Dorsolateral prefrontal cortex (tissue), 122 donors: ENCODE measurements at places on chromosomes 13 and 19.
A peak's percentile ranks its signal among the peaks of the same experiment; 100 is the strongest.

GRCh38 chr13:27619093-27619727, 1.1 kb downstream of the LNX2 start:
- DNase-seq: no peak

- DNase-seq: no peak
Measured at GRCh38 chr19:38047049-38047438, 140.0 kb downstream of the SIPA1L3 start.

- no peak for DNase-seq
Measured at GRCh38 chr19:2164020-2164998, 576 bp downstream of the DOT1L start.

- DNase-seq: no peak
Measured at GRCh38 chr19:9883764-9884163, 48.6 kb downstream of the PIN1 start.

DNA sequence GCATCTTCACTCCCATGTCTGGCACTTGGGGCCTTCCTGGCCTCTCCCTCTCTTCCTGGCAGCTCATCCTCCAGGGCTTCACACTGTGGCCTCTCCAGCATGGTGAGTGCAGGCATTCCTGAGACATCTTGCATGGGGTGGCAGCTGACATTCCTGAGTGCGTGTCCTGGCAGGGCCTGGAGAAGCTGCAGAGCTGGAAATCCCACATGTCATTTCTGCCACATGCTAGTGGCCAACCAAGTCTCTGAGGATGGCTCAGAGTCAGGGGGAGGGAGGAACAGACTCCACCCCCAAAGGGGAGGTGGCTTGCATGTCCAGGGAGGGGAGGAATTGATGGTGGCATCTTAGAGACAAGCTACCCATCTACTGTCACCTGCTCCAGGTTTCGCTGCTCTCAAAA, 41.6 kb upstream of the AMER2 start:
- no peak for DNase-seq

DNA sequence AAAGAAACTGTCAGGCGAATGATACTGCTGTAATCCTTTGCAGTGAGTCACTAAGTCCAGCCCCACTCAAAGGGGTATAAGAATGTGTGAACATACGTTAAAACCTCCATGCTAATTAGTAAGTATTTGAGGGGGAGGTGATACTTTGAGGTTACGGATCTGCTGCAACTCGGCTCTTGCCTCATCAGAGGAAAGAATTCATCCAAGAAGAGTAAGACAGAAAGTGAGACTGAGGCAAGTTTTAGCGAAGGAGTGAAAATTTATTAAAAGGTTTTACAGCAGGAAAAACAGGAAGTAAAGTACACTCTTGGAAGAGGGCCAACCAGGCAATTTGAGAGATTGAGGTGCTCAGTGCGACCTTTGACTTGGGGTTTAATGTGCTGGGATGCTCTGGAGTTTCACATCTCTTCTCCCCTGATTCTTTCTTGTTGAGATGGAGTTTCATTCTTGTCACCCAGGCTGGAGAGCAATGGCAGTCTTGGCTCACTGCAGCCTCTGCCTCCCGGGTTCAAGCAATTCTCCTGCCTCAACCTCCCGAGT, 9.8 kb downstream of the CLEC4M start:
- no peak for DNase-seq

DNA sequence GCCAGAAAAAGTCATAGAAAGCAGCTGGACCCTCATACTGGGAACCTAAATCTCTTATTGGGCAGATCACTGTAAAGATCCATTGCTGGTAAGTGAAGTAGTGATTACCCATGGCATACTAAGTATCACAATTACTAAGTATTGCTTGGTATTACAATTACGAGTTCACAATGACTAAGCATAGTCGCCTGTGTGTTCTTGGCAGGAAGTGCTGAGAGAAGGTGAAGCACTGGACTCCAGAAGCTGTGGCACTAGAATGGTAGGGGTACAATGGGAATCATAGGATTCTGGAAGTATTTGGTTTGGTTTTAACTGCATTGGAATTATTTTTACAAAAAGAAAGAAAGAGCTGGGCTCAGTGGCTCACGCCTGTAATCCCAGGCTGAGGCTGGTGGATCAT, 20.3 kb downstream of the LGALS16 start:
- DNase-seq: no peak

DNA sequence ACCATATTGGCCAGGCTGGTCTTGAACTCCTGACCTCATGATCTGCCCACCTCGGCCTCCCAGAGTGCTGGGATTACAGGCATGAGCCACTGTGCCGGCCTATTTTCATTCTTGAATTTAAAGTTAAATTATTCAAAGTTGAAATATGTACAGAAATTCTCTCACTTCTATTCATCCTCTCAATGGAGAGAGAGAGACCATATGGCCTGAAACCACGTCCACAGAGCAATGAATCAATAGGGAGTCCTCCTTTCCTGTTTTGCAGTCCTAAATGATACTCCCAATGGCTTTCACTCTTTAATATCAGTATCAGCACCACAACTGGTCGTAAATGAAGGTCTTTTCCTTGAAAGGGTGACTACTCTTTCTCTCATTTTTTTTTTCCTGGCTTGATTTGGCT, 30.5 kb upstream of the KCTD4 start:
- DNase-seq: no peak

GRCh38 chr13:112052213-112052612, 14.7 kb upstream of the SOX1 start:
- no peak for DNase-seq

DNA sequence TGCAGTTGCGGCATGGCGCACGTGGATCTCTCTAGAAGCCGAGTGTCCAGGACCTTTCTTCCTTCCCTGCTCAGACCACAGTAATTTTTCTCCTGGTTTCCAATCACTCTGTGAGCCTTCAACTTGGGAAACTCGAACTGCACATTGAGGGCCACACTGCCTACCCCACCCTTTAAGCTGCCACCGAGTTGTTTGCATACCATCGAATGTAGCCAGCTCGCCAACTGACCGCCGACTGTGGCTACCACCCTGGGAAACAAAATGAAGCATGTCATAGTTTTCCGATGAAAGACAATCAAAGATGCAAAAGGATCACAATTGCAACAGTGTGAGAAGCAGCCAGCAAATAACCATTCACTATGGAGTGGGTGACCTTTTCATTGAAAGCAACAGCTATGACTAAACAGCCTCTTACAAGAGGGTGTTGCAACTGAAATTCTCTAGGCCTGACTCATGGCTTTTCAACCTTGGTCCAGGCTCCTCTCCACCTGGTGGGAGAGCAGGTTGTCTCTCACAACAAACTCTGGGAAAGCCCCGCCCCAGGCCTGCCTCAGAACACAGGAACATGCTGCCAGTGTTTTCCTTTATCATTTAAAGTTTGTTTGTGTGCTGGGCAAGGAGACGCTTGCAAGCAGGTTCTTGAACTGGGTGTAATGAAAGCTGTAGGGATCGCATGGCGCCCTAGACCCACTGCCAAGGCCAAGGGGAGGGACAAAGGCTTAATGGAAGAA, 141.7 kb upstream of the SERP2 start:
- DNase-seq: no peak

GRCh38 chr13:106593132-106593531, 25.2 kb upstream of the ARGLU1 start:
- DNase-seq: no peak

DNA sequence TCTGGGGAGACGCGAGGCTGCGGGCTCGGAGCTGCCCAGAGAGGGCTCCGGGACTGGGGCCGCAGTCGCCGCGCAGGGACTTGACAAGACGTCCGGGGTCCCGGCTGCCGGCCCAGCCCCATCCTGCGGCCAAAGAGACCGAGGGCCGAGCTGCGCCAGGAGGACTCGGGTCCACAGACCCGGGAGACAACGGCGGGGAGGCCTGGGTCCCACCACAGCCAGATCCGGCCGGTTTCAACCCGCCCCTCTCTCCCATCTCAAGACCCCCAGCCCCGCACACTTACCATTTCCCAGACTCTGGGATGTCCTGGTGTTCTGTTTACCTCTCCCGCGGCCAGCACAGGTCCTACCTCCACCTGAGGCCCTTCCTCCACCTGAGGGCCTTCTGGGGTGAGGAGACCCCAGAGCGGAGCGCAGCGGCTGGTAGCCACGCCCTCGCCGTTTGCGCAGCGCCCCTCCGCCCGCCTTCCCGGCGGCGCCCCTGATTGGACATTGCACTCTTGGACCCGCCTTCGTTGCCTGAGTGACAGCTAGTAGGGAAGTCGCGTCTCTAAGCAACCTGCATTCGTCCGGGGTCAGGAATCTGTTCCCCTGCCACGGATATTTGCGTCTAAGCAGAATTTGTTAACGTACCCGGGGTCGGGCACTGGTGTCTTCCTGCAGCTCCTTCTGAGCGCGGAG, at the start of gene ZNF709:
ZNF709 (minus strand) TSS at position 446 of the 681 bp plus-strand sequence; CDS start at position 287, 159 bp downstream.
- peak; percentile 94 for DNase-seq

- DNase-seq: no peak
Measured at GRCh38 chr13:78160793-78161192, 242.2 kb upstream of the EDNRB start.

GRCh38 chr13:102869948-102870676, 24.3 kb downstream of the ERCC5 start:
- no peak for DNase-seq

DNA sequence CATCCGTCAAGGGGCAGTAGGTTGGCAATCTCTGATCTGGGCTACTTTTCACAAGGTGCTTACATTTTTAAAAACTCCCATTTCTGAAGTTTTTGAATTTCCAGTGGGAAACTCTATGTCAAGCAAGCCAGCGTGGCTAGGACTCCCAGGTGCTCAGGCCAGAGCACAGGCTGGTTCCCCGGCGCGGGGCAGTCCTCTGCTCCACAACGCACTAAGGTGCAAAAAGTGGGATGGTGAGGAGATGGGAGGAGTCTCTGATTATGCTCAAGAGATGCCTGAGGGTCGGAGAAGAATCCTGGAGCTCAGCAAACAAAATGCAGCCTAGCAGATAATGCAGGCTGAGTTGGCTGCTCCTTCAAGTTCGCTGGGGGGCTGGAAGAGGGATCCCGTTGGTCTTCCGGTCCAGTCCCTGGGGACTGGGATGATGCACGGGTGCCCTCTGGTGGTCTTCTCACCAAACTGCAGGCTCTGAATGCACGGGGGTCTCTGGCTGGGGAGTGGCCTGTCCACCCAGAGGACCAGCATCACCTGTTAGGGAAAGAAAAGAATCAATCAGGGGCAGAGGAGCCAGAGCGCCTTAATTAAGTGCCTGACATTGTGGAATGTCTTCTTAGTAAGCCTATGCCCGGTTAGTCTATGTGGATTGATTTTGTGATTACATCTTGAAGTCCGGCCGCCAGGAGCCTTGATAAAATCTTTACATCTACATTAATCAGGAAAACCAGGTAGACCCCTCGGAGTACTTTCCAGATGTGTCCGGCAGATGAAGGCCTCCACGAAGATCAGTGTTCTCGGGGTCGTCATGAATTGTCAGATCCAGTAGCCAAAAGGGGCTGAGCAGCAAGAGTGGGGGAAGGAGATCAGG, 244.4 kb upstream of the MAB21L1 start:
- DNase-seq: peak; percentile 75

GRCh38 chr19:591099-591958, 1.6 kb downstream of the HCN2 start:
- no peak for DNase-seq

DNA sequence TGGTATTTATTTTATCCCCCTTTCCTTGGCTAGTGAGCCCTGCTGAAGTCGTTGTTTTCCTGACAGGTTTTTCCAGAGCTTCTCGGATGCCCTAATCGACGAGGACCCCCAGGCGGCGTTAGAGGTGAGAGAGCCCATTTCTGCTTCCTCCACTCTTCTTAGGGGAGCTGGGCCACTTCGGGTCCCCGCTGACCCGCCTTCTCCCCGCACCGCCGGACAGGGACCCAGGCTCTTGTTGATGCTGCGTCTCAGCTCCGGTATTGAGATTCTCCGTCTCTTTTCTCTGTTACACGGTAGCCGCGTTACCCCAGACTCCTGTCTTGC, 306 bp downstream of the SUGT1 start:
- DNase-seq: no peak

GRCh38 chr13:45658586-45659235, 43.2 kb upstream of the ERICH6B start:
- no peak for DNase-seq

DNA sequence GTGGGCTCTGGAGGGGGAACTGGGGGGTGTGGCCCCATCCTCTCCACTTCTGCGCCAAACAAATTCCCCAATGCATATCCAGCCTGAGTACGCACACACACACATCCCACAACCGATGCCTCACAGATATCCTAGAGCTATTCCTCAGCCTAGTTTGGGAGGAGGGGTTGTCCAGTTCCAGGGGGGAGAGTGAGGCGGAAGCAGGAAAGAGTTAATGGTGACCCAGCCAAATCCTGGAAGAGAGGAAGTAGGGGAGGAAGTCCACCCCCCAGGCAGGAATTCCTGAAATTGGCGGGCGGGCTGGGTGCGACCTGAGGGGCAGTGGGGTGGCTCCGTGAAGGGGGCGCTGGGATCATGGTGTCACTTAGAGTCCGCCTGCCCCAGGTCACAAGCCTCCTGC, 897 bp downstream of the GPR4 start:
- DNase-seq: no peak

- no peak for DNase-seq
Measured at GRCh38 chr19:11166281-11167142, 10.9 kb upstream of the SPC24 start.

DNA sequence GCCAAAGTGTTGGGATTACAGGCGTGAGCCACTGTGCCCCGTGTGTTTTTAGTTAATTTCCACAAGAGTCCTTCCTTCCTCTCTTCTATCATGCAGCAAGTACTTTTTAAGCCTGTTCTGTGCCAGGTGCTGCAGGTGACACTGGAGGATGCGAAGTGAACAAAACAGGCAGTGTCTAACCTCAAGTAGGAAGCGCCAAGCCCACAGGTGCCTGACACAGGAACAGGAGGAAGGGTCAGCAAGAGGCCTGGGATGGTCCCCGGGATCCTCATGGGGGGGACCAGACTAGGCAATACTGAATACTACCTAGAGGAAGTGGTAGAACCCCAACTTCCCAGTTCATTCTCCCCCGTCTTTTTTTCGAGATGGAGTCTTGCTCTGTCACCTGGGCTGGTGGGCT, 1.8 kb upstream of the CALR start:
- no peak for DNase-seq

- no peak for DNase-seq
Measured at GRCh38 chr19:38697197-38697596, 47.1 kb downstream of the CAPN12 start.

DNA sequence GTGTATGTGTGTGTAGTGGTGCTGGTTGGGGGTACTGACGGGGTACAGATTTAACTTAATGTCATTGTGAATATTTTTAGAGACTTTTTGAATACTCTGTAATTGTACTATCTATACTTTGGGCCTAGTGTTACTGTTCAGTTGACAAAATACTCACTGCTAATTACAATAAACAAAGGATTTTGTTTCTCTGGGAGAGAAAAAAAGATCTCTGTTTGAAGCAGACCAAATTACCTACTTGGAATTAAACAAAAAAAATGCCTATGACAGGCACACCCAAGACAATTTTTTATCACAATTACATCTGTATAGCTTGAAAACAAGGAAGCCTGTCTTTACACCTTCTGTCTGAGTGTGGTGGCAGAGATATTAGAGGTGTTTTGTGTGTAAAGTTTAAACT, 45.1 kb downstream of the OLFM4 start:
- DNase-seq: no peak

DNA sequence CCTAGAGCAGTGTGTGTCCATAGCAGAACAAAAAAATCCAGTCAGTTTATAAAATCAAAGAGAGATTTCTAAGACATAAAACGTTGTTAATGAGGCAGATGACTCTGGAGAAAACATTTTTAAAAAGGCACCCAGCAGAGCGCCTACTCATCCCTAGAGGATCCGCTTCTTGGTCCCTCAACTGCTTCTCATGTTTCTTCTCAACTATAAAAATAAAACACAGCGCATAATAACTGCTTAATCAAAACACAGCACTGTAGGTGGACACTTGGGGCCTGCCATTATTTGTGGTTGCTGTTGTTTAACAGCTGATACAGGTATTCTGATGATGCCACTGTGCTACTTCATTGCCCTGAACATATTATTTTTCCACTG, 347.9 kb downstream of the FGF9 start:
- DNase-seq: no peak
